ENCODE measurements at places on chromosomes 1 and 21.

- H3K36me3 ChIP-seq, result peaks cover 22% of the 10 kb centered on the region
- DNase-seq, result no peak
- H3K4me1 ChIP-seq, result no peaks in the 10 kb centered on the region
- no peak overlapping the region for H3K27ac ChIP-seq
Measured at GRCh38 chr21:46379105-46379504, 55.1 kb downstream of the PCNT start.

- no peaks in the 10 kb centered on the region for H3K27me3 ChIP-seq
- no peak overlapping the region for H3K27ac ChIP-seq
- no peak overlapping the region for H3K4me3 ChIP-seq
- no peak for DNase-seq
- no peaks in the 10 kb centered on the region for H3K4me1 ChIP-seq
Measured at GRCh38 chr1:172184506-172185191, 235.8 kb upstream of the C1orf105 start.

DNA sequence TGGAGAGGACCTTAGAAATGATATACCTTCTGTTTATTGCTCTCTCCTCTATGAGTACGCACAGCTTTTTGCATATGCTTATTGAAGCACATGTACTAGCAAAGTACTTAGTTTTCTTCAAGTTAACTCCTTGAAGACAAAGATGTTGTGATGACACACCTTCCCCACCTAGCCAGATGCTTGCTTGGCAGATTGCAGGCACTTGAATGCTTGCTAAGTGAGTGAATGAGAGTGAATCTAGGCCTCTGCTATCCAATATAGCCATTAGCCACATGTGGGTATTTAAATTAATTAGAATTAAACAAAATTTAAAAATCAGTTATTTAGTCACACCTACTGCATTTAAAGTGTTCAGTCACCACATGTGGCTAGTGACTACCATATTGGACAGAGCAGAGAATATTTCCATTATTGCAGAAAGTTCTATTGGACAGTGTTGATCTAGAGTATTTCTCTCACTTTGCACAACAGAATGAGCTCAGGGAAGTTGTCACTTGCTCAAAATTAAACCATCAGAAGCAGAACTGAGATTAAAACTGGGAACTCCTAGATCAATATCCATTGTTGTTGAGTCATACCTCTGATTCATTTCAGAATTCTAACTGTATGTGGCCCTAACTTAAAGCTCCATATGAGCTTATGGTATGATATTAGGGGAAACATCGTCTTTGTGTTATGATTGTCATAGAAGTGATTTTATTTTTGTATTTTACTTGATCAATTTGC lies 8.6 kb upstream of the EEIG2 start:
- H3K4me1 ChIP-seq, result no peaks in the 10 kb centered on the region
- H3K4me3 ChIP-seq, result no peak overlapping the region
- H3K36me3 ChIP-seq, result no peaks in the 10 kb centered on the region
- no peak overlapping the region for H3K27ac ChIP-seq
- H3K27me3 ChIP-seq, result no peaks in the 10 kb centered on the region

DNA sequence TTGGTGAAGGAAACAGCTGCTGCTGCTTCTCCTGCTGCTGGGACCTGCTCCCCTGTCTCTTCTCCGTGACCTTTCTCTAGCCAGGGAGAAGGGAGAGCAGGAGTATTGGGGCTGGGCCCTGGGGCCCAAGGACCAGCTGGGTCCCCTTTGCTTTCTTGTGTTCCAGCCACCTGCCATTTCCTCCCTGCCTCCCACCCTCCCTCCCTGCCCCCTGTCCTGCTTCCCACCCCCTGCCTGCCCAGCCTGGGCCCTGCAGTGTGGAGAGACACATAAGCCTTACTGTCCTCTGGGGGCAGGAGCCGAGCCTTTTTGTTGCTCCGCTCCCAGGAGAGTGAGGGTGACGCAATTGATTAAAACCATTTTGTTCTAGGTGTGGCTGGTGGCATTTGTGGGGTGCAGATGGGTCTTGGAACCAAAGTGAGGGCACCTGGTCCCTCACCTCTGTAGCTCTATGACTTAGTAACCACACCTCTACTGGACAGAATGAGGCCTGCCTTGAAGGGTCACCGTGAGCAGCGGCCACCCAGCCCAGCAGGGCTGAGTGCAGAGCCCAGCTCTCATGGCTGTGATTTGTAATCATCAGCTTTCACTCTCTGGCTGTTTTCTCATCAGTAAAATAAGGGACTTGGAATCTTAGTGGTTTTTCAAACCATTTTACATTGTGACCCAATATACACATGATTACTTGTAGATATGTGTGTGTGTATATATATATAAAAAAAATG lies 13.9 kb upstream of the TMEM222 start:
- H3K4me3 ChIP-seq, result no peak overlapping the region
- peak overlapping the region; percentile 79 for H3K27ac ChIP-seq
- H3K36me3 ChIP-seq, result no peaks in the 10 kb centered on the region
- peaks cover 15% of the 10 kb centered on the region for H3K4me1 ChIP-seq
- H3K27me3 ChIP-seq, result no peaks in the 10 kb centered on the region
- DNase-seq, result peak; percentile 74

GRCh38 chr1:8026976-8027747 lies 1.1 kb upstream of the ERRFI1 start:
- DNase-seq, result peak; percentile 69
- H3K4me1 ChIP-seq, result no peaks in the 10 kb centered on the region
- peak overlapping the region; percentile 78 for H3K27ac ChIP-seq
- peak overlapping the region; percentile 84 for H3K4me3 ChIP-seq

GRCh38 chr1:12339396-12339795 lies 109.6 kb downstream of the VPS13D start:
- H3K36me3 ChIP-seq, result peaks cover 33% of the 10 kb centered on the region
- no peaks in the 10 kb centered on the region for H3K27me3 ChIP-seq
- no peak overlapping the region for H3K27ac ChIP-seq
- no peaks in the 10 kb centered on the region for H3K4me1 ChIP-seq
- DNase-seq, result no peak

DNA sequence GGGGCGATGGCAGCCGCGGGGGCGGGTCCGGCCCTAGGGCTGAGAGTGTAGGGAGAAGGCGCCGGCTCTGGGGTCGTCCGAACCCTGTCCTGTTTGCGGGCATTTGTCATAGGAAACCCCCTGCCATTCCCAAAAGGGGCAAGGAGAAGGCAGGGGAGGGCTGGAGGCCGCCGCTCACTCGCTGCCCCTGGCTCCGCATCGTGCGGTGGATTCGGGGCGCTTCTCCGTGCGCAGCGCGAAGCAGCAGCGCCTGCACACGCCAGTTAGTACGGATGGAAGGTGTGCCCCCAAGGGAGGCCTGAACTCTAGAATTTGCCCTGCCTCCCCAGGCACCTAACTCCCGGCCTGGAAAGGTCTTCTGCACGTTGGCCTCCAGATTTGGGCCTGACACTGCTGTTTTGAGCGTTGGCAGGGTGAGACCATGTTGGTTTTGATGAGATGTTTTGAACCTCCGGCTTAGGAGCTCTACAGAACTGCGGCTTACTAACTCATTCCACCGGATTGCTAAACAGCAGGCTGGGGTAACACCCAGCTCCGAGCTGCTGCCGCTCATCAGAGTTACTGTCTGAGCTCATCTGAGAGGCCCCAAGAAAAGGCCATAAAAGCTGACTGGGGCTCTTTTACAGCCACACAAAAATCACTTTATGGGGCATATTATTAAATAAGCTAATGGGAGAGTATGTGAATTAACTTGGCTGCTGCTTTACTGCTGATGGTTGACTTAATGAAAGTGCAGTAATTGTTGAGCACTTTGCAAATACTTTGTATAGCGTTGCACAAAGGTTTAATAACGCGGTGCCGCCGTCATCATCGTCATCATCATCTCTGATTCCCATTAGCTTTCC lies 987 bp downstream of the GPR137B start:
- peaks cover 3% of the 10 kb centered on the region for H3K4me1 ChIP-seq
- no peaks in the 10 kb centered on the region for H3K36me3 ChIP-seq
- H3K27ac ChIP-seq, result no peak overlapping the region

GRCh38 chr1:52203935-52204625 lies 62.2 kb downstream of the ZFYVE9 start:
- H3K4me1 ChIP-seq, result no peaks in the 10 kb centered on the region
- no peaks in the 10 kb centered on the region for H3K27me3 ChIP-seq
- no peak for DNase-seq
- H3K36me3 ChIP-seq, result no peaks in the 10 kb centered on the region
- H3K27ac ChIP-seq, result no peak overlapping the region
- no peak overlapping the region for H3K4me3 ChIP-seq

GRCh38 chr1:206739411-206740076 lies 31.0 kb upstream of the IL19 start:
- H3K27ac ChIP-seq, result no peak overlapping the region
- no peak overlapping the region for H3K4me3 ChIP-seq
- DNase-seq, result no peak
- H3K27me3 ChIP-seq, result no peaks in the 10 kb centered on the region

GRCh38 chr1:32864375-32865019 lies 6.2 kb downstream of the FNDC5 start:
- peaks cover 7% of the 10 kb centered on the region for H3K27me3 ChIP-seq
- peak overlapping the region; percentile 76 for H3K27ac ChIP-seq
- H3K4me1 ChIP-seq, result no peaks in the 10 kb centered on the region

- no peaks in the 10 kb centered on the region for H3K27me3 ChIP-seq
- H3K27ac ChIP-seq, result peak within 1 kb of the TSS; percentile 79
- DNase-seq, result peak; percentile 62
- H3K36me3 ChIP-seq, result no peaks in the 10 kb centered on the region
- no peak within 1 kb of the TSS for H3K4me3 ChIP-seq
Measured at GRCh38 chr1:205356440-205357139, at the start of gene KLHDC8A. Gene KLHDC8A (minus strand): TSS chr1:205356922. CDS start chr1:205343604, 13,318 bp downstream.

GRCh38 chr1:24294228-24294672 lies 24.9 kb upstream of the GRHL3 start:
- peak; percentile 42 for DNase-seq
- H3K4me3 ChIP-seq, result no peak overlapping the region
- no peak overlapping the region for H3K27ac ChIP-seq
- no peaks in the 10 kb centered on the region for H3K36me3 ChIP-seq
- H3K4me1 ChIP-seq, result peaks cover 5% of the 10 kb centered on the region

DNA sequence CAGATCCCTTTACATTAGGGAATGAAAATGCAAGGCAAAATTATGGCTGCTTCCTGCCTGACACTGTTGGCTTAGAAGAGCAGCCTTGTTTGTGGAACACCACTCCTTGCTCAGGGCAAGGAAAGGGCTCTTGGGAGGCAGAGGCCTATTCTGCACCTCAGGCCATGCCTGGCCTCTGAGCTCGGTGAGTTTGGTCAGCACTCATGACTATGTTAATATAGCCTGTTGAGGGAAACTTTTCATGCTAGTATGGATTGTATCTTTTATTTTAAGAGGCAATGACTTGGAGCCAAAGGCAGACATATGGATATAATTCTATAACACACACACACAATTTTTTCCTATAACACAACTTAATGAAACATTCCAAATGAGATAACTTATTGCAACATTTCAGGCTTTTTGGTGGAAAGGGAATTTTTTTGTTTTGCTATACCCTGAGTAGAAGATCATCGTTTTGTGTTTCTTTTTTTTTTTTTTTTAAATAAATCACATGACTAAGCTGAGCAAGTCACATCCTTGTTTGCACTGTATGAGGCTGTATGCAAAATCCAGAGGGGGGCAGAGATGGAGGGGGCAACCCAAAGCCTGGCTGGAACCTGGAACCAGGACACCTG lies 5.6 kb upstream of the YRDC start:
- no peak for DNase-seq
- no peaks in the 10 kb centered on the region for H3K4me1 ChIP-seq
- peaks cover 40% of the 10 kb centered on the region for H3K36me3 ChIP-seq
- no peak overlapping the region for H3K27ac ChIP-seq

- H3K36me3 ChIP-seq, result no peaks in the 10 kb centered on the region
- no peaks in the 10 kb centered on the region for H3K27me3 ChIP-seq
- no peak overlapping the region for H3K4me3 ChIP-seq
- no peaks in the 10 kb centered on the region for H3K4me1 ChIP-seq
Measured at GRCh38 chr1:41713141-41713540, 205.6 kb downstream of the HIVEP3 start.

GRCh38 chr1:58430421-58431275 lies 115.9 kb downstream of the OMA1 start:
- no peak overlapping the region for H3K4me3 ChIP-seq
- no peak overlapping the region for H3K27ac ChIP-seq
- H3K4me1 ChIP-seq, result no peaks in the 10 kb centered on the region
- no peaks in the 10 kb centered on the region for H3K36me3 ChIP-seq
- no peaks in the 10 kb centered on the region for H3K27me3 ChIP-seq

DNA sequence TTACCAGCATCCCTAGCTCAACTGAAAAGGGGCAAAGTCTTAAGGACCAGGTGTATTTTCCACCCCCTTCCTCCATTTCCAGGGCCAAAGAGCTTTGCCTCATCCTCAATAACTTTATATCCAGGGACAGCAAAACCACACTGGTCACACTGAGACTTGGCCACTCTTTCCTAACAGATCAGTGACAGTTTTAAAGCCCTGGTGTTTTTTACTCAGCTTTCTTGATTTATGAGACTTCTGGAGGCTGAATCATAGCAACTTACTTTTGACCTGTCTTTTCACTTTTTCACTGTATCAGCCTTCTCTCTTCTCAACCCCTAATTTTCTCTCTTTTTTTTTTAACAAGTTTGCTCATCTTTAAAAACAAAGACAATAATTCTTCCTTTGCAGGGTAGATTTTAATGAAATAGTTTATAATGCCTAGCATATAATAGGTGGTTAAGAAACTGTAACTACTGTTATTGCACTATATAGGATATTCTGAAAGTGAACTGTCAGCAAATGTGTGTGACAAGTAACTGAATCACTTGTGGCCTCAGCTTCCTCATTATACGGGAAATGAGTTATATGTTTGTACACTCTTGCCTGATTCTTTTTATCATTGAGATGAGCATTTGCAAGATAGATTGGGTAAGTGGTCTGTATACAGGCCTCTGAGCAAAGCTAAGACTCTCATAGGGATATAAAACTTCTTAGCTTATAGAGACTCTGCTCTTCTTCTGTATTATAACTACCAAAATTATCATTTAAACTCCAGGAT lies 19.7 kb upstream of the DYNLT5 start:
- H3K36me3 ChIP-seq, result no peaks in the 10 kb centered on the region
- no peak for DNase-seq
- no peak overlapping the region for H3K27ac ChIP-seq

GRCh38 chr1:110053552-110054428 lies 16.7 kb downstream of the ALX3 start:
- no peak overlapping the region for H3K4me3 ChIP-seq
- no peak overlapping the region for H3K27ac ChIP-seq
- H3K36me3 ChIP-seq, result peaks cover 85% of the 10 kb centered on the region
- DNase-seq, result peak; percentile 95

DNA sequence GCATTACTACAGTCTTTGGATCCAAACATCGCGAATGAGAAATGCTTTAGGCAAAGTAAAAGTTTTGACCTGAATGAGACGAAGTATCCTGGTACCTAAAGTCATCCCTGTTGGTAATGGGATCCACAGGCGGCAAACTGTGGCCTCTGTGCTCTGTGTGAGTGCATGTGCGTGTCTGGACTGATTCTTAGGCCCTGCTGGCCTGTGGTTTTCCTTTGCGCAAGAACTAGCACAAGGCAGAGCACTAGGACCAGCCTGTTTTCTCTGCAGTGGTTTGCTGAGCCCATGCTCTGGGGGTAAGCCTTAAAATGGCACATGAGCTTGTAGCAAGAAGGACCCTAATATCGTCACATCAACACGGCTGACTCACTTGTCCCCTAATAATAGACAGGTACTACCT lies 251.2 kb downstream of the DSCAM start:
- no peaks in the 10 kb centered on the region for H3K27me3 ChIP-seq
- no peaks in the 10 kb centered on the region for H3K4me1 ChIP-seq
- no peak overlapping the region for H3K4me3 ChIP-seq
- DNase-seq, result no peak
- no peak overlapping the region for H3K27ac ChIP-seq
- no peaks in the 10 kb centered on the region for H3K36me3 ChIP-seq

Measured in endodermal cell (in vitro differentiated cells).